ENCODE measurements at places on chromosomes 7 and 10.

GRCh38 chr10:76882796-76883195, 754.8 kb downstream of the KCNMA1 start:
- DNase-seq, result no peak

- no peak for DNase-seq
These were observed 30.4 kb downstream of the MDFIC start for GRCh38 chr7:114952296-114952695.

DNA sequence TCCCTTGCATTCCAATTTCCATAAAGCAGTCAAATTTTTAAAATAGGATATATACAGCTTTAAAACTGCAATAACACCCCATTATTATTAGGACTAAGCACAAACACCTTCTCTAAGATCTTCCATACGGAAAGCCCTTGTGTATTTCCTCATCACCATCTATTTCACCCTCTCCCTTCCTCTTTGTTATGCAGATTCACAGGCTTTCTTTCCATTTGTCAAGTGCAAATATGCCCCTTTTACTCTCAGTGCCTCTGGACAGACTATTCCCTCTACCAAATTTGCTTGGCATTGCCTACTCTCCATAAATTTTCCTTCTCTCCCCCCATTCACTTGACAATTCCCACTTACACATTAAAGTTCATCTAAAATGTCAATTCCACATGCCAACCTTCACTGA, 61.7 kb downstream of the SNX13 start:
- DNase-seq, result no peak

- no peak for DNase-seq
These were observed 114.6 kb downstream of the TACC2 start for GRCh38 chr10:122103592-122103991.

DNA sequence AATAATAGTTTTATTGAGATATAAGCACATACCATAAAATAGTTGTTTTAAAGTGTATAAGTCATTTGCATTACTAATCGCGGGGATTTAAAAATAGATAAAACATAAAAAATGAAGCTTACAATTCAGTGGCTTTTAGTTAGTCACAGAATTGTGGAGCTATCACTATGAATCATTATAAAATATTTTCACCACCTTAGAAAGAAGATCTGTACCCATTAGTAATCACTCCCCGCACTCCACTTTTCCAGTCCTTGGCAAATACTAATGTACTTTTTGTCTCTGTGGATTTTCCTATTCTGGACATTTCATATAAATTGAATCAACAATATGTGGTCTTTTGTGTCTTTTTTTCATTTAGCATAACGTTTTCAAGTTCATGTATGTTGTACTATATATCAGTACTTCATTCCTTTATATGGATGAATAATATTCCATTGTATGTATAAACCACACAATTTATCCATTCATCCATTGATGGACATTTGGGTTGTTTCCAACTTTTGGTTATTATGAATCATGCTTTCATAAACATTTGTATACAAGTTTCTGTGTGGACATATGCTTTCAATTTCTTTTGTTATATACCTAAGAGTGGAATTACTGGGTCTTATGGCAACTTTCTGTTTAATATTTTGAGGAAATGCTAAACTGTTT, 162.5 kb downstream of the MAGI2 start:
- DNase-seq, result no peak

DNA sequence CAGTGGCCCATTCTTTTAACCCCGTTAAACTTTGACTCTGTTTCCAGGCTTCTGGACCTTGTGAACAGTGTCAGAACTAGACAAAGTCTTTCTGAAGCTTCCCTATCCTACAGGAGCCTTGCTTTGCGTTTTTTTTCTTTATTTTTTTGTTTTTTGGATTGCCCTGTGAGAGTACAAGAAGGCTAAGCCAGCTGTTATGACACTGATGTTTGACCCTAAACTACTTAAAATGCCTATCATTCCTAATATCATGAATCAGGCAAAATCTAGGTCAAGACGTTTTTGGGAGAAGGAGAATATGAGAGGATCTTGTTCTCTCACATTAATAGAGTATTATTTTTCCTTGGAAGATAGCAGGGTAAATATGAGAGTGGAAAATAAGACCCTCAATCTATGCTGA, 79.8 kb downstream of the EPDR1 start:
- no peak for DNase-seq

DNA sequence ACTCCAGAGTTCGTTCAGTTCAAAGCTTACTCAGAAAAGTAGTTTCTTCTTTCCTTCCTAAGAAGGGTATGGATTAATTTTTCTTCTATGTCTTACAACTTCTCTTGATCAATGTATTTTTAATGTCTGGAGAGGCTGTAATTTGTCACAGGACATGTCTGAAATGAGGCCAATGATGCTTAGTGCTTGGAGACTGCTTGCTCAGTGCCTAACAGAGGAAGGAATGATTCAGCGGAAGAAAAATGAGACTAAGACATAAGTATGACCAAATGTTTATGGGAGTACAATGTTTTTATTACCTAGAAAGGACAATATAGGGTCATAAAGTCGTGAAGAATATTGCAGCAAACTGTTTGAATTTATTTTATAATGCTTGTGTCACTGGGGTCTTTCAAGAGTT, 43.3 kb downstream of the GPR37 start:
- no peak for DNase-seq

DNA sequence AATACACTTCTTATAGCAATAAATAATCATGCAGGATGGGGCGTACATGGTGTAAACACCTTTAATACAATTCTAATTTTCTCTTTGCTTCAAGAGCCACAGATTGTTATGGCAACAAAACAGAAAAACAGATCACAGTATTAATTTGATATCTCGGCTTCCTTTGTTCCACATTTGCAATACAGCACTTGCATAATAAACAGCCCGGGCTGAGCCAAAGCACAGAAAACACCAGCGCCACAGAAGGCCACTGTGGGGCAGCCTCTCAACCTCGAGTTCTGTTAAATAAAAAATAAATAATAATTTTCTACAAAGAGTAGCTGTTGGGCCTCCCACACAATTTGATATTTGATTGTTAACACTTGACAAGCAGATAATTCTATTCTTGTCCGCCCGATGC, 255.9 kb downstream of the USP6NL start:
- no peak for DNase-seq

- DNase-seq, result no peak
These were observed 60.8 kb upstream of the ITGA8 start for GRCh38 chr10:15780353-15781135.

Measured in activated naive CD4-positive, alpha-beta T cell (primary cell).